D721Med (cell line): ENCODE measurements at places on chromosomes 7 and 10.

- no peak for DNase-seq
Observed at GRCh38 chr10:123687758-123688157, 21.6 kb downstream of the GPR26 start.

DNA sequence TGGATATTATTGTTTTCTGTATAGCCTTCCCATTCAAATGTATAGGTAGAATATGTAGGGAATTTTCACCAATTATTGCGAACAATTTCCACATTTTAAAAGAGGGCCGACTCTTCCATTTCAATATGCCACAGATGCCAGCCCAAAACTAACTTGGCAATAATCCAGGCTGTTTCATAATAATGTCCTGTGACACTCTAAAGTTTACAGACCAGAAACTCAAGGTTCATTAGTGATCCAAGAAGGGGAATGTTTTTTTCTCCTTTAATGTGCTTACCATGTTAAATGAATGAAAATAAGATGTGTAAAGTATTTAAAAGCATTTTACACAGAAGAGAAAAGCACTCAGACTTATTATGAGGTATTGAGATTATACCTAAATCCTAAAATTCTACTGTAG, 63.0 kb upstream of the FAM3C start:
- DNase-seq = no peak

- DNase-seq = no peak
Observed at GRCh38 chr7:147412109-147412508, 1178.5 kb upstream of the C7orf33 start.

GRCh38 chr7:44559485-44559884, 14.2 kb downstream of the DDX56 start:
- no peak for DNase-seq

DNA sequence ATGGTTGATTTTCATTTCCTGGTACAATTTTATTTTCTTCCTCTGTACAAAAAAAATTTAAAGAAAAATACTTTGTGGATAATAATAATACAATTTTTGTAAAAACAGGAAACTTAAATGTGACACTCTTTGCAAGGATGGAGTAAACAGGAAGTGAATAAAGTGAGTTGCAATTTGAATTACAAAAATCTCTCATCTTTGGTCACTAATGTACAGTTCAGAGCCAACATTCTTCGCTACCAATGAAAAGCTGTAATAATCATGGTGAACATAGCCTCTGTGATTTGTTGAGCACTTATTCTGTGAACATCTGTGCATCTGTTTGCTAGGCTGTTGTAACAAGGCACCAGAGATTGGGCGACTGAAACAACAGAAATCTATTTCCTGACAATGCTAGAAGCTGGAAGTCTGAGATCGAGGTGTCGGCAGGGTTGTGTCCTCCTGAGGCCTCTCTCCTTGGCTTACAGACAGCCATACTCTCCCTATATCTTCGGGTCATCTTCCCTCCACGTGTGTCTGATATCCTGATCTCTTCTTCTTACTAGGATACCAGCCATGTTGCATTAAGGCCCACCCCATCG, 295.3 kb upstream of the KLF6 start:
- DNase-seq = no peak

DNA sequence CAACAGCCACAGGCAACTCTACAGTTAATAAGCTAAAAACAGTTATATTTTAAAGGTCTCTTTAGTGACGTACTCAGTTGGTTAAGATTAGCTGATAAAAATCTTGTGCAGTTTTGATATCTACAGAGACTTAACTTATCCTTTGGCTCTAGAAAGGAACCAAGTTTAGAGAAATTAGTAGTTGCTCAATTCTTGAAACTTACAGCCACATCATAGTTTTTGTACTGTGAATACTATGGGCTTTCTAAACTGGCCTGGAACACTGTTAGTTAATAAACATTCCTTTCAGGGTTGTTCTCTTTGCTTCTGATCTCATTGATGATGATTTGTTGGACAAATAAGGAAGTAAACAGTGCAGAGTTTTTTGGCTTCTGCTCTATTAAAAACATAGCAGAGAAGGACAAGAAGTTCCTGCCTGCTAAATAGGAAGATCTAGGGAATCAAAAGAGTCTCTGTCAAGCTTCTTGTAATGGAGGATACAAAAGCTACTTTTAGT, 73.1 kb downstream of the MKLN1 start:
- no peak for DNase-seq

DNA sequence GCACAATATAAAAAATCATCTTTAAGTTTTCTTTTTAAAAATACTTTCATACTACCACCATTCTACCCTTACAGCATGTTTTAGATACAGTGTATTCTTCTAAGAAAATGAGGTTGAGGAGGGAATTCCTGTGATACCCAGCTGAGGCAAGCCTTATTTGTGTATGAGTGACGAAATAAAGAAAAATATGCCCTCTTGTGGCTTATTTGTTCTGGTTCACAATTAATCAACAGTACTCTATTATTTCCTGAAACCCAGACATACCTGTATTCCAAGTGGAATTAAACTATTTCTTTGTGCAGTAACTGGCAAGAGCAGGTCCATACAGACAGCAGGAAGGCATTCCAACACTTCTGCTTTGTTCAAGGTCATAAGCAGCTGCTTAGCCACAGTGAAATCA, 4.5 kb upstream of the SEMA3D start:
- DNase-seq = no peak

DNA sequence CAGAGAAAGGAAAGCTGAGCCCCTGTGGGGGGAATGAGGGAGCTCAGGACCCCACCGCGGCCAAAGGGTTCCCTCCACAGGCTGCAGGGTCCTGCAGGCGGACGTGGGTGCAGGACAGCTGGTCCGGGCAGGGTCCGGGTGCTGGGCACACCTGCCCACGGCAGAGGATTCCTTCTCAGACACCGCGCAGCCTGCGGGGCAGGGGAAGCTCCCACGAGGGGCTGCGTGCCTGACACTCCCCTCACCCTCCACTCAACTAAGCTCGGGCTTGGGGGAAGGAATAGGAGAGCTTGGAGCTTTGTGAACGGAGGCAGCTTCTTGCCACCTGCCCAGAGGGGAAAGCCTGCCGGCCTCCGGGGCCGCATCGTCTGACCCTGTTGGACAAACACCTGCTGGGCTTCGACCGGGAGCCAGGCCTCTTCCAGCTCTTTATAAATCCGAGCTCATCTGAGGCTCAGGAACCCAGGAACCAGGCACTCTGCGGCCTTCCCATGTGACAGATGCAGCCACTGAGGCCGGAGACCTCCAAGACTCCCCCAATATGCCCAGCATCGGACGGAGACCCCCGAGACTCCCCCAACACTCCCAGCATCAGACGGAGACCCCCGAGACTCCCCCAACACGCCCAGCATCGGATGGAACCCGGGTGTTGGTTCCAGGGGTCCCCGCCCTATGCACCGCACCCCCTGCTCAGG, 97.3 kb downstream of the PDGFA start:
- DNase-seq = no peak
